ENCODE measurements at places on chromosomes 3 and 15.

DNA sequence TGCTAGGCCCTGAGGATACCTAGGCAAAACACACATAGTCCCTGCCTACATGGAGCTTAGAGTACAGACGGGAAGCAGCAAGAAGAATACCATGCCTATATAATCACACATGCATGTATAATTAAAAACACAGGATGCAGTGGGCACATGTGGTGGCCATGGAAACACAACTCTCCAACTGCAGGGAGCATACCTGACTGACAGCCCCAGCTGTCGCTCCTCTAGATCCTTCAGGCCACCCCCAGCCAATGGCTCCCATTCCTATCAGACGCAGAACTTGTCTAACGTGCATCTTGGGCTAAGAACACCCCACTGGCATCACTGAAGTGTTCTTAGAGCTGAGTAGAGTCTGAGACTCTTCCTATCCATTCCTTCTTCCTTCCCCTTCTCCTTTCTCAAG, 125.5 kb upstream of the FRMD4B start:
- DNase-seq = no peak

GRCh38 chr3:100096866-100097265, 17.4 kb downstream of the FILIP1L start:
- DNase-seq = no peak

DNA sequence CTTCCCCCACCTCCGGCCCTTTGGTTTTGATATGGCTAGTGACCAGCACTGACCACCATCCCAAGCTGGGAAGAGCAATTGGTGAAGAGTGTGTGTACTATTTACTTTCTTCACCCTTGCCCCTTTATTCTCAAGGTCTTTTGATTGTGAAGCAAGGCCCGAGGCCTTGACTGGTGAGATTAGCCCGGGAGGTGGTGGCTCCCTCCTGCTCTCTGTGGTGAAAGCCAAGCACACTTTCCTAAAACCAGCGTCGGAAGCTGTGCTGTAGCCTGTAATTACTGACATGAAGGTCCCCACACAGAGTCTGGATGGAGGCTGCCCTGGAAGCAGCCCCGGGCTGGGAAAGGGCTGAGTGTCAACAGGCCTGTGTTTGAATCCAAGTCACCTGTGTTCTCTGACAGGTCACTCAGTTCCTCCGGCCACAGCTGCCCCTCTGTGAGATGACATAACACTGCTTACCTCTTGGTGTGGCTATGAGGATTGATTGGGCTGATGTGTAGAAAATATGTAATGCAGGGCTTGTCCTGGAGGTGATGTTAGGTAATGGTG, 60.5 kb upstream of the PRR23C start:
- DNase-seq = no peak

DNA sequence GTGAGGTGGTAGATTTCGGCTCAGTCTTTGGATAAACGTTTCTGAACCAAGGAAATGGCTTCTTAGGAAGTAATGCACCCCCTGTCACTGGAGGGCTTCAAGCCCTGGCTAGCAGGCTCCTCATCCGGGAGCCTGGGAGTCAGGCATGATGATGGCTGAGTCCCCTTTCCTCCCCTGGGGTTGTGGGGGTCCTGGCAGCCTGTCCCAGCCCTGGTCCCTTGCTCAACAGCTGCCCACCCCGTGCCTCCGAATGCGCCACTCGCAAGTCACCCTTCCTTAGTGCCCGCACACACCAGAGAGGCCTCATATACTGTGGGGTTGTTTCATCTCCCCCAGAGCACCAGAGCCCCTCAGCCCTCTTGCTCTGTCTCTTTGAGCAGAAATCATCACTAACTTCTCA, 48.2 kb downstream of the BDH1 start:
- no peak for DNase-seq

GRCh38 chr3:10416730-10417300, 88.6 kb downstream of the ATP2B2 start:
- DNase-seq = no peak

GRCh38 chr15:22936577-22937472, 43.3 kb downstream of the CYFIP1 start:
- no peak for DNase-seq

GRCh38 chr3:128094295-128095151, 29.1 kb downstream of the RUVBL1 start:
- DNase-seq = no peak

DNA sequence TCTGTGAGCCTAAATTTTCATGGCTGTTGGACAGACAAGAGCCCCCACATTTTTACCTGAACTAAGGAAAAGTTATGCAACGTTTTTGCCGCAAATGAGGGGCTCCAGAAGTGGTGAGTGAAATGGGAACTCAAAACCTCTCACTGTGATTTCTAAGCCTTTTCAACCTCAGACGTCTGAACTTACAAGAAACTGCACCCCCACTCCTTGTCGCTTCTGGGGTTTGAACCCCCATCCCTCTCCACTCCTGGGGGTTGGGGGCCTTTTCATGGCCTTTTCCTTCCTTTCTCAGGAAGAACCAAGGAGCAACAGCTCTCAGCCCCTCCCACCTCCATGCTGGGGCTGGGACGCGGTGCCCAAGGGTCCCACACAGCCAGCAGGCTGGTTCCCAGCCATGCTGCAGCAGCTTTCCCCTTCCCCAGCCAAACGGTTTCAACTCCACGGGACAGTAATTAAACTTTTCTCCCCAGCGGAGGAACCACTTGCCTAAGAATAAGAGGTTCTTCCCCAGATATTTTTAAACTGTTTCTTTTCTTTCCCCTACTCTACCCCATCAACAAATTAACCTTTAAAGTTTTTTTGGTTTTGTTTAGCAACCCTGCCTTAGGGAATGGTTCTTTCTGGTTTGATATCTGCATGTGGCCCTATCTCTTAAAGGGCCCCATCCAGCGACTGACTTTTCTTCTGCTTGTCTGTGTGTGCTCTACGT, 387.6 kb upstream of the CBLB start:
- DNase-seq = no peak

DNA sequence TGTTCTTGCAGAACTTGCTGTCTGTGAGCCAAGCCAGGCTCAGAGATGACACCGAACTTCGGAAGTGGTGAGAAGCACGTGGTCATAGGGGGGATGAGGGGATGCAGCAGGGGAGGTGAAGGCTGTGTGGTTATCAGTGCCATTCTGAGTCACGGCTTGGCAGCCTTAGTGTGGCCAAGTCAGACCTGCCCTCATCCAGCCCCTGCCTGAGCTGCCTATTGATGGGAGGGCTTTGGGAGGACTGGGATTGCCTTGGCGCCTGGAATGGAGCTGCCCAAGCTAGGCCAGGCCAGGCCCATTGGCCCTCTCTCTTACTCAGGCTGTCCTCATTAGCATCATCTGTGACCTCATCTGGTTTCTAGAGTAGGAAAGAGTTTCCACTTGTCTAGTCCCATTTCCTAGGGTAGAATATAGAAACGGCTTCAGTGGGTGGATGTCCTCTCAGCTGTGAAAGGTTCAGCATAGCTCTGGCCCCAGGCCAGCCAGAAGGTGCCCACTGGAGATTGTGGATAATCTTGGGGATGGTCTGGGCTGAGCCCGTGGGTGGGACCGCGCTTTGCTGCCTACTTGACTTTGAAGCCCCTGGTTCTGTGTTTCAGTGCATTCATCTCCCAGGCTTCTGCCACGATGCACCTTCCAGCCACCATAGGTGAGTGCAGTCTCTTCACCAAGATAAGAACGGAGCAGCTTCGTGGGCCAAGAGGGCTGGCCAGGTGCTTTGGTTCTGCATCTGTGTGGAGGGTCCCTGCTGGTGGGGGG, 7.2 kb downstream of the FAH start:
- DNase-seq = no peak

DNA sequence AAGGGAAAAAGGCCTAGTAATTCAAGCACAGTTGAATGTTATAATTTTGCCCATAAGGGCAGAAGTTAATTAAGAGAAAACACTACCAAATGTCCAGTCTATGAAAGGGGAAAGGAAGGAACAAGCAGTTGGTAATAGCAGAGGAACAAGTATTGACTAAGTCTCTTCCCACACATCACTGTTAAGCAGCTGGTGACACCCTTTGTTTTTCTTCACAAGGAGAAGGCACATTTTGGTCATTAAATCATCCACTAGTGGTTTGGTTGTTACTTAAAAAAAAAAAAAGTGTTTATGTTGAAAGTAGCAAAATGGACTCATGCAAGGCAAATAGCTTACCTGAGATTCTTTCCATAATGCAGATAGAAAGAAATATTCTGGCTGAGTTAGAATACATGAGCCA, 321.4 kb upstream of the NECTIN3 start:
- DNase-seq = no peak

DNA sequence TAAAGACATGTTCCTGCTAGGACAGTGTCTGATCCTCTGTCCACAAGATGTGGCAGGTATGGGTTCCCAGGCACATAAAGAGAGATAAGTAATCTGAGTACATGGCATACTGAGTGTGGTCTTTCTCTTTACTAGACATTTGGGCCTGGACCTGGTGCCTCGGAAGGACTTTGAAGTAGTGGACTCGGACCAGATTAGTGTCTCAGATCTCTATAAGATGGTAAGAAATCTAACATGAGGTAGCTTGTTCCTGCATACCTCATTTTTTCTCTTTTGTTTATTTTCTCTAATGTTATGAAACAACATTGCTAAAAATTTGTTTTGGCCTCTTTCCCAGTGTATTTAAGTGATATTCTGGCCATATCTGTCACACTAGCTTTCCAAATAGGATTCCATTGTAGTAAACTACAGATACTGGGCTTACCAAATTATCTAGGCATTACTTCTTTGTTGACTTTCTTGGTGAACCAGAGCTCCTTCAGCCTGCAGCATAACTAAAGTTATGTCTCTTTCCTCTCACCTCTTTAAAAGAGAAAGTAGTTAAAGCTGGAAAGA, 309.8 kb upstream of the MANF start:
- DNase-seq = no peak

DNA sequence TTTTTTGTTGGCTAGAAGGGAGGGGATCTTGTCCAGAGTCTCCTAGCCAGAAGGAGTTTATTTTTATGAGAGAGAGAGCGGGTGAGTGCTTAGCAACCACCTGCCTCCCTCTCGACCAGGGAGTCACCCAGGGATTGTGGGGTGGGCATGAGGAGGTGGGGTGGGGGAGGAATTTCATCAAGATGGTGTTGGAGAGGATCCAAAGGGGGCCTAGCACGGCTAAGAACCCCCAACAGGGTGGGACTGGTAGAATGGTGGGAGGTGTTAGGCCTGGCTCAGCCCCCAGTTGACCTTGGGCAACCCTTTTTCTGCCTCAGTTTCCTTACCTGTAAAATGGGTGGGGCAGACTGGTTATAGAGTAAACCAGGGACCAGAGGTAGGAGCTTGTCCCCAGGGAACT, 1.8 kb downstream of the SLC6A6 start:
- no peak for DNase-seq

GRCh38 chr15:80587816-80588456, 107.2 kb upstream of the ABHD17C start:
- DNase-seq = no peak

All from hindlimb muscle (tissue), 1 donor.